Mammary epithelial cell (primary cell): ENCODE measurements at places on chromosomes 1 and 21.

DNA sequence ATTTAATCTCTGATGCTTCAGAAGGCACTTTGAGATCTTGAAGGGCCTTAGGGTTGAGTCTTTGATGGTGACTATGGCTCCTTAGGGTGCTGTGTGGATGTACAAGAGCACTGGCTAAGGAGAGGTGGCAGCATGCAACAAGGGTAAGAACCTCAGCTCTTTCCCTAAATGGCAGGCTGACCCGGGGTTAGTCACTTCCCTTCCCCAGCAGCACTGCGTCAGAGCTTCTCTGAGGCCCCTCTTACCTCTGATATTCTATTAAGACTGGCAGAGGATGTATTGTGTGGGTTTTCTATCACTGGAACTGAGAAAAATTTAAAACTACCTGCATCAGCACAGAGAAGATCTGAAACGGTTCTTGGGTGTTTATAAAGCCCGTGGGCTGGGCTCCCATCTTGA is 11.8 kb downstream of the C1orf116 start:
- DNase-seq, result peak; percentile 78

DNA sequence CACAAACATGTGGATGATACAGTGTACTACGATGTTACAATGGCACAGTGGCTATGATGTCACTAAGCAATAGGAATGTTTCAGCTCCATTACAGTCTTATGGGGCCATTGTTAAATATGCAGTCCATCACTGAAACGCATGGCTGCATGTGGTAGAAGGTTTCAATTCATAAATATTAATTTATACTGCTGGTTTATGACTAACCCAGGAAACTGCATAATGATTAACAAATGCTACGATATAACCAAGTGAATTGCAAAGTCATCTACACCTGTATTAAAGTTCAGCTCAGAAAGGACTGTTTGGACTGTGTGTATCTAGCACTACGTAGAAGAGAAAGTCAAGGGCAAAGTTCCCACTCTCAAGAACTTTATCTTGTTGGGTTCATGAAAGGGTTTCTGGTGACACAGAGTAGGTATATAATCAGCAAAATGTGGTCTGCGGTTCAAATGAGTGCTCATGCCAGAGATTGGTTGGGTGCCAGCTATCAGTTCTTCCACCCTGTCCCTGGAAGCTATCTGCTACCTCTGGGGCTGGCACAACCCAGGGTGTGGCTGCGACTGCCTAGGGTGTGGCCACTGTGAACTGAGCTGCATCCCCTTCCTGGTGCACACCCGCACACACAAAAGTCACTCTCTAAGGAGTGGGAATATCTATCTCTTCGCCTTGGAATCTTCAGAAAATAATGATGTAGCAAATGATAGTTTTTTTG is 14.8 kb downstream of the MGST3 start:
- no peak for DNase-seq

- no peak for DNase-seq
Observed at GRCh38 chr1:218383681-218384080, 38.5 kb downstream of the TGFB2 start.

DNA sequence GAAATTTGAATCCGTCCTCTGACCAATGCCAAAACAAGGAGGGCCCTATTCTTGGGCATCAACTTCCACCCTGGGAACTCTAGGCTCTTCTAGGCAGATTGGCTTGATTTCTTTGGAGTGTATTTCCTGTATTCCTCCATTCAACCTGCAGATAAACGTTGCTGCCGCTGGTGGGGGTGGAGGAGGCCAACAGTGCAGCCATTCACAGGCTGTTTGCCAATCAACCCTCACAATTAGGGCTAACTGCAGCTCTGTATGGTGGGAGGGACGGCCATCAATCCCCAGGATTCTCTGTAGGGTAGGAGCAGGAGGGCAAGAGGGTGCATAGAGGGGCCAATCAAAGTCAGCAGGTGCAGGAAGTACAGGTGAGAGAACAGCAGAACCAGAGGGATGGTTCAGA is 273.1 kb upstream of the PROX1 start:
- DNase-seq, result no peak

- no peak for DNase-seq
Observed at GRCh38 chr1:88552226-88552625, 131.8 kb upstream of the PKN2 start.

DNA sequence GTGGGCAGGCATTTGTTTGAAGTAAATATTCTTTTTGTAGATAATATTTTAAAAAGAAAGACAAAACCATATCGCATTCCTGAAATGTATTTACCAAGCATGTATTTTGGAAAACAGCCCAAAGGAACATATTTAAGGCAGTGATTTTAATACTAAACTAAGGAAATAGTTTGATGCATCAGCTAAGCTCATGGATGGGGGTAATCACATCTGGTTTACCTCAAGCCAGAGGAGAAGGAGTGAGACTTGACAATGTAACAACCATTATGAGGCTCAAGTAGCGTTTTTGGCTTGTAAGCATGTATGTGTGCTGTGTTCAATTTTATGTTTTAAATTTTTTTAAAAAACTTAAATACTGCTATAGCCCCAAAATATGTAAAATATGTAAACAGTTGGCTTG is 390.5 kb downstream of the DISC1 start:
- DNase-seq, result no peak

GRCh38 chr1:219113261-219113660 is 60.4 kb upstream of the LYPLAL1 start:
- no peak for DNase-seq

DNA sequence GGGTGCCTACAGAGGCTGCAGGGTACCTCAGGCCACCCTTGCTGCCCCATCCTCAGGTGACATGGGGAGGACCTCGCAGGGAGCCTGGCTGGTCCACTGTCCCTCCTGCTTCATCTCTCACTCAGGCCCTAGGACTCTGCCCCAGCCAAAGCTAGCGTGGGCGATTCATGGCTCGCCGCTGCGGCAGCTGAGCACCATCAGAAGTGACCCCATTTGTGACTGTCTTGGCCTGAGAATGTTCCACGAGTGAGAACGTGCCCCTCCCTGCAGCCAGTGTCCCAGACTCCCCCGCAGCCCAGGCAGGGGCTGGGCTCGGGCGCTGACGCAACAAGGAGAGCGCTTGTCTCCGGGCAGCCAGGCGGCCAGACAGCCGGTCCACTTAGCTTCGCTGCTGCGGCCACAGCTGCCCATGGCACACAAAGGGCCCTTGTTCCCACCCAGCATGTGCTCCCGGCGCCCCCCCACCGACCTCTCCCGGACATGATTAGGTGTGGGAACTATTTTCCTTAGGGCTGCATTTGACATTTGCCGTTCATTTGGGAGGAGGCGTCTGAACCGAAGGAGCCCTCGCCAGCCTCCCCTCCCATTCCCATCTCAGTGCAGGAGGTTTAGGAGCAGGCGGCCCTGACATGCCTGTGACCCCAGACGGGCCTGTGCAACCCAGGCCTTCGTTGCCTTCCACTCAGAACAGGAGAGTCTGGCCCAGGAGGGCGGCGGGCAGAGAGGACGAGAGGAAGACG is 19.3 kb upstream of the POFUT2 start:
- DNase-seq, result peak; percentile 55

GRCh38 chr1:93186667-93187066 is 6.1 kb downstream of the CCDC18 start:
- DNase-seq, result no peak

GRCh38 chr1:197733324-197733723 is 42.0 kb downstream of the DENND1B start:
- no peak for DNase-seq

GRCh38 chr1:52814465-52814864 is 28.1 kb upstream of the ZYG11A start:
- peak; percentile 68 for DNase-seq

GRCh38 chr21:22871692-22872091 is 1873.5 kb downstream of the NCAM2 start:
- no peak for DNase-seq

DNA sequence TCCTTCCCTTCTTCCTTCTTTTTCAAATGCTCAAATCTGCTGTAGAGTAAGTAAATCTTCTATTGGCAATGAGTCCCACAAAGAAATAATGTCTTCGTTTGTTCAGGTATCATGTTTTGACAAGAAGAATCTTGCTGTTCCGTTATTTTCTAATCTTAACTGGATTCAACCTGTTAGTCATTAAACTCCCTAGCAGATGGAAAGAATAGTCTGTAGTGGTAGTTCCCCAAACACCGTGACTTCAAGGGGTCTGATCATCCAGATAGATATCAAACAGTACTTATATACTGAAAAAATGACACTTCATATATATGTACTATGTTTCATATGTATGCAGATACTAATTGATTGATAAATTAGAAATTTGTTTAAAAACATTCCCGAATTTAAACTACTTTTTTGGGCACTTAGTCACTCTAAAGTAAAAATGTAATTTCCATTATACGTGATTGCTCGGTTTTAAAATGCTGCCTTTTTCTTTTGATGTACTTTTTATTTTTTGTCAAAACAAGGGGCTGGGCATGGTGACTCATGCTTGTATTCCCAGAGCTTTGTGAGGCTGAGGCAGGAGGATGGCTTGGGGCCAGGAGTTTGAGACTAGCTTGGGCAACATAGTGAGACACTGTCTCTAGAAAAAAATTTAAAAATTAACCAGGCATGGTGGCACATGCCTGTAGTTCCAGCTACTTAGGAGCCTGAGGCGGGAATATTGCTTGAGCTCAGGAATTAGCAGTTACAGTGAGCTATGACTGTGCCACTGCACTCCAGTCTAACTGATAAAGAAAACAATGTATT is 335.7 kb upstream of the SNX7 start:
- peak; percentile 97 for DNase-seq

GRCh38 chr1:235098991-235099390 is 29.6 kb downstream of the TOMM20 start:
- DNase-seq, result no peak

DNA sequence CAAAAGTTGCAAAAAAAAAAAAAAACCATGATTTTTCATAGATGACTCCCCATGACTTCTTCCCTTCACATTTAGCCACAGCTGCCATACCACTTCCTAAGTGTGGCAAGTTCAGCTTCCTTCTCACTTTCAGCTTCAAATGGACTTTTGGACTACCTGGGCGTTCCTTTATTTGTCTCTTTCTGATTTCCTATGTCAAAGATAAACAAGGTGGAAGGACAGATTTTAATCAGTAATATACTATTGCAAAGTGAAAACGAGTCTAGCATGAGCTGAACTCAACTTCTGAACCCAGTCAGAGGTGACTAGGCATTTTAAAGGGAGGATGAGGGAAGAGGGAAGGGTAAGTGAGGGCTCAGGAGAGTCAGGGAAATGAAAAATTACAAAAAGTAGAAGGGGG is 14.4 kb upstream of the SCCPDH start:
- no peak for DNase-seq

DNA sequence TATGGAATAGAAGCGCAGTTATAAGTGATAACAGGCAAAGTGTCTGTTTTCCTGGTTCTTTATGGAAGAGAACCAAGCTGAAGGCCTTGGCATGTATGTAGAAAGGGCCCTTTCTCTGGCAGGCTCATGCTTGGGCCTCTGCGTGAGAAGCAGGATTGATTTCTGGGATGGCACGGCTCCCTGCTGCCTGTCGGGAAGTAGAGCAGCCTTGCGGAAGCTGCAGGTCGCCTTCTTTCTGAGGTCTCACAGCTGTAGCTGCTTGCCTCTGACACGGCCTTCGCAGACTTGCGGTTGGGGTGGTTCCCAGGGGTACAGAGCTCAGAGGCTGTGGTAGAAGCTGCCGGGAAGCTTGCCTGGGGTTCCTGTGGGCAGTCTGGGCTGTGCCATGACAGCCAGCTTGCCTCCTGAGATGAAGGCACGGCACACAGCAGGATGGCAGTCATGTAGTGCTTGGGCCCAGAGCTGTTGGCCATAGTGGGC is 39.4 kb downstream of the TRAPPC10 start:
- DNase-seq, result no peak

DNA sequence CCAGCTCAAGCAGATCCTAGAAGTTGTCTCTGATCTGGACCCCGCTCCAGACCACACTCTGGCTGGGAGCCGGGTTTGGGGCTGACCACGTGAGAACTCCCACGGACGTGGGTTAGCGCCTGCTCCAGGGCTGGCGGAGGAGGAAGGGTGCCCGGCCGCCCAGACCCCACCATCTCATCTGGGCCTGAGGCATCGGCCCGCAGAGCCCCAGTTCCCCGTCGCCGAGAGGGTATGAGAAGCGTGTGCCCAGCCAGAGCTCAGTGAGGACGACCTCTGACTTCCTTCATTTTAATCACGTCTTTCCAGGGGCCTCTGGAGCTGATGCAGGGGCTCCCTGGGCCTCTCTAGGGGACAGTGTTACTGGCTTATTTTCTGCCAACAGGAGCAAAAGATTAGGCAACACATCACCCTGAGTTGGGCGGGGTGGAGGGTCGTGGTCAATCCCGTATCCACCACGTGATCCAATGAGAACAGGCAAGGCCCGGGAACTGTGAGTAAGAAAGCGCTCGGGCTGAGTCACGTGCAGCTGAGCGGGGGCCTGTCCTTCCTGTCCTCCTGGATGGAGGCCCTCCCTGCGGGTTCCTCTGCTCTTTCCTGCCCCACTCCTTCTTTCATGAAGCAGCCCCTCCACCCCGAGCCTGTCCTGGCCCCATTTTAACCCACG is 81.1 kb downstream of the SIK1 start:
- peak; percentile 66 for DNase-seq

DNA sequence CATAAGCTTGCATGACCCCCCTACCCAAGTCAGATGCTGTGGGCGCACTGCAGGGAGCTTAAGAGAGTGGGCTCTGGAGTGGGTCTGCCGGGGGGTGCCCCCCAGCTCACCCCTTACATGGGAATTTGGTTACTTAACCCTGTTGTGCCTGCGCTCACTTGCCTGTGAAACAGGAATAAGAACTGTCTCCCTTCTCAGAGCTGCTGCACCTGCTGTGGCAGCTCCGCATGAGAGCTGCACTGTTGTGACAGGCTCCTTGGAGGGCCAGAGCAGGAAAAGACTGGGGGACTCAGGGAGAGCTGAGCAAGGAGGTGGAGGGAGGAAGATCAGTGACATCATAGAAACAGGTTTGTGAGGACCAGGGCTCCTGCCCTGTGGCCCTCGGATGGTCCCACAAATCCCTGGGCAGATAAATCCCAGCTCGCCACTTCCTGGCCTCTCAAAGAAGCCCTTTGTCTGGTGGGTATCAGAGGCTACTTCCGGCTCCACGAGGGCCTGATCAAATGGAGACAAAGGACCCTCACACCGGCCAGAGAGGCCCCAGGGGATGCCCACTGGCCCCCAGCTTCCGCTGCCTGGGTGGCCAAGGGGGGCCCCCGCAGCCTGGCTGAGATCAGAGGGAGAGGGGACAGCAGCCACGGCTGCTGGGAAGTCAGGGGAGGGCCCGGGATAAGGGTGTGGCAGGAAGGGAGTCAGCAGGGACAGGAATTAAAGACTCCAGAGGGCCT is 28.9 kb upstream of the LAPTM5 start:
- no peak for DNase-seq

GRCh38 chr1:53083636-53084588 is 21.9 kb downstream of the PODN start:
- DNase-seq, result no peak
